NCI-H2171 (cell line): ENCODE measurements at places on chromosomes 2 and 18.

DNA sequence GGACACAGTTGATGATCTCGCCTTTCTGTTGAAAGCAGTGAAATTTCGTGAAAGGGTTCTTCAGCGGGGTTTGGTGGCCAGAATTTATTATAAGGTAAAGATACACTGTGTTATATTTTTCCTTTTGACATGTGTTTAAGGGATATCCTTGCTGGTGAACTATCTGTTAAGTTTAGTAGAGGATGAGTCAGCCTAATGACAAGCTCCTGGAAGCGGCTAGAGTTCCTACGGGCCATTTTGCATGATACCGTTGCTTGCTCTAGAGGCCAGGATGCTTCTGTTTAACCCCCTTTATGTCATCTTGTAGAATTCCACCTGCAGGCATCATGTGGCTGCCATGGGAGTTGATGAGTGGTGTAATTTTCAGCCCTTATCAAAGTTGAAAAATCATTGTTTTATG is 124.8 kb upstream of the BCL2L11 start:
- DNase-seq = no peak

GRCh38 chr18:78207942-78208341 is 771.7 kb upstream of the SALL3 start:
- no peak for DNase-seq

DNA sequence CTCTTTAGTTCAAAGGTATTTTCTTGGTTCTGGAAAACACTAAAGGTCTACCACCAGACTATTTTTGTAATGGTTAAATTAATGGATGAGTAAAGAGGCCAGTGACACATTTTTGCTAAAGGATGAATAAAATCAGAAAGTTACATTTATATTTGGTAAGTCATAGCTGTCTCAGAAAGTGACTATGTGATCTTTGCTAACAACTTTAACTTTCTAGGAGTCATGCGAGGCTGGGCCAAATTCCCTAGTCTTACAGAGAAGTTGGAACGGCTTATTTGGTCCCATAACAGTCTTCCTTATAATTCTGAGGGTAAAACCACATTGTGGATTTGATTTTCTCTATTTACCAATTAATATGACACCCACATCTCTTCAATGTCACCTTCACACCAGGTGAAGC is 198.1 kb downstream of the PDE1A start:
- DNase-seq = no peak

DNA sequence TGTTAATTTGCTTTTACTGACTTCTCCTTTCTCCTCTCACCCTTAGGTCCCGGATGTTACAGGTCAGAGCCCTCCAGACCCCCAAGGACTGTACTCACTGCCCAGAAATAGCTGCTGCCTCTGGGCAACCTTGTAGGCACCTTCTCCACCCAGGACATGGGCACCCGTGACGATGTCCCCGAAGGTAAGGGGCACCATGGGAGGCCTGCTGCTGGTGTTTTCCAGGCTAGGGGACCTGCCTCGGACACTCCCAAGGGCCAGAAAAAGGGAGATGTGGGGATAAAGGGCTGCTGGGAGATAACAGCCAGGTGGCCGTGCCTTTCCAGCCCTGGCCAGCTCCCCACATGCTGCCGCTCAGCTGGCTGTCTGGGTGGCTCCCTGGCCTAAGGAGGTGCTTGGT is 13.6 kb downstream of the TOGARAM2 start:
- no peak for DNase-seq

GRCh38 chr18:37330173-37330572 is 235.4 kb downstream of the CELF4 start:
- DNase-seq = no peak

- DNase-seq = no peak
These were observed 61.2 kb downstream of the BOD1L2 start for GRCh38 chr18:57208047-57208446.

- DNase-seq = no peak
These were observed 21.2 kb downstream of the QPCT start for GRCh38 chr2:37365669-37366068.

DNA sequence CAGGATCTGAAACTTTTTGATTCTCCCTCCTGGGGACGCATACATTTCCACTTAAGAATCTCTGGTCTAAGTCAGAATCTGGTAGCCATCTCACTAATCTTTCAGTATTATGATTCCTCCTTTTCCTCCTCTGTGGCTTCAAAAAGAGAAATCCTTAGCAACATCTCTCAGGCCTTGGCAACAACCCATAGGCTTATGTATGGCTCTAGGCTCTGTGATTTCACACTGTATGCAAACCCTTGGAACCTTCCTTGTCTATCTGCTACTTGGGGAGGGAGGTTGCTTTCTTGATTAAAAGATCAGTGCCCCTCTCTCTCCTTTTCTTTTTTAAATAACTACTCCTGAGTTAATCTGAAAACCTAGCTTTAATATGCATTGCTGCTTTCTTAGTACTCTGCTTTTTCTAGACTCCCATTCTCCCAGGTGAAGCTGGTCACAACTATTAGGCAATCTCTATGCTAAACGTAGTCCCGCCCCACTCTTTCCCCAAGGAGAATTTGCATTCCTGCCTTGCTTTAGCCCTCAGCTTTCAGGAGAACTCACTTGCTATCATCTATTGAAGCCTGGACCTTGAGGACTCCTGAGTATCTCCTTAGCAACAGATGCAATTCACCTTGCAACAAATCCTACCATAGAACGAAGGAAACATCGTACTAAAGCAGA is 72.2 kb upstream of the L3MBTL4 start:
- no peak for DNase-seq

- DNase-seq = no peak
These were observed 587.5 kb downstream of the XIRP2 start for GRCh38 chr2:167475791-167476190.

GRCh38 chr2:217951091-217951490 is 51.7 kb downstream of the TNS1 start:
- DNase-seq = no peak

GRCh38 chr18:37663446-37663845 is 97.8 kb upstream of the CELF4 start:
- no peak for DNase-seq

DNA sequence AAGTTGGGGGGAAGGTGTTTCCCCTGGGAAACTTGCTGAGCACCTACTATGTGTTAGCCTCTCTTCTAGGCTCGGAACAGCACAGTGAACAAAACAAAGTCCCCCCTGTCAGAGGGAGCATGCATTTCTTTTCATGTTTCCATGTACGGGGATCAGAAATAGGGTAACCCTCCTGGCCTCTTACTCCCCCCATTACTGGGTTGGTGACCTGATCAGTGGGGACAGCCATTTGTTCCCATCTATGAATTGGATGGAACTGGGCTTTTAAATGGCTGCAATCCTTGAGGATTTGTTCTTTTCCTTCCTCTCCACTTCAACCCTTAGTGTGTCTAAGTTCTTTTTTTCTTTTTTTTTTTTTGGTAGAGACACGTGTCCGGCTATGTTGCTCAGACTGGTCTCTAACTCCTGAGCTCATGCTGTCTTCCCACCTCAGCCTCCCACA is 13.7 kb downstream of the NCL start:
- no peak for DNase-seq

GRCh38 chr18:76265497-76266235 is 229.4 kb downstream of the ZNF516 start:
- DNase-seq = no peak

DNA sequence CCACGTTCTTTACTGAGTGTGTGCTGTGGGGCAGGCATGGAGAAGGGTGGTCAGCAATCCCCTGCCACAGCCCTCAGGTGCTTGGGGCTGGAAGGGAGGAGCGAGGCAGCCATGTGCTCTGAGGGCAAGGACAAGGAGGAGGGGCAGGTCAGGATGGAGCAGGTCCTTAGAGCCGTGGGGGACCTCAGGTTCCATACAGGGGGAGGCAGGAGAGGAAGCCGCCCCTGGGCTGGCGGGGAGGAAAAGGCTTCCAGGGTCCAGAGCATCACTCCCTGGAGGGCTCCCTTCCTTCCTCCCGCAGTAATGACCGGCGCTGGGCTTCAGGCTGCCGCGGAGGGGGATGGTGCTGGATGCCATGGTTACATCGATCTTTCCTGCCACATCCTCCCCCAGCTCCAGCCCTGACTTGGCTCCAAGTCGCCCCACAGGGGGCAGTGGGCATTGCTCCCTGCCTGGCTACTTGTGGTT is 6.6 kb downstream of the GAREM2 start:
- DNase-seq = no peak

DNA sequence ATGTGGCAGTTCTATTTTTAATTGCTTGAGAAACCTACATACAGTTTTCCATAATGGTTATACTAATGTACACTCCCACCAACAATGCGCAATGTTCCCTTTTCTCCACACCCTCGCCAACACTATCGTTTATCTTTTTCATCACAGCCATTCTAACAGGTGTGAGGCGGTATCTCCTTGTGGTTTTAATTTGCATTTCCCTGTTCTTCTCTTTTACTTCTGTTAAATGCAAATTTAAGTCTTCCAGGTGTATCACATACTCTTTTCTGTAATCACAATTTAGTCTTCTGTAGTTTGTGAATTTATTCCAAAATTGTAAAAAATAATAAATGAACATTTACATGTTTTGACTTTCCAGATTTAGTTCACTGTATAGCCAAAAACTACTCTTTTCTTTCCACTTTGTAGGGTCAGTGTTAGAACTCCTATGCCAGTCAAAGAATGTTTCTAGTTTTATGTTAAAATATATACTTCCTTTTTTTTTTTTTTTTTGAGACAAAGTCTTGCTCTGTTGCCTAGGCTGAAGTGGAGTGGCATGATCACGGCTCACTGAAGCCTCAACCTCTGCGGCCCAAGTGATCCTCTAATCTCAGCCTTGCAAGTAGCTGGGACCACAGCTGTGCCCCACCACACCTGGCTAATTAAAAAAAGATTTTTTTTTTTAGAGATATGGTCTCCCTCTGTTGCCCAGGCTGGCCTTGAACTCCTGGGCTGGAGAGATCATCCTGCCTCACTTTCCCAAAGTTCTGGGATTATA is 15.4 kb upstream of the ACYP2 start:
- no peak for DNase-seq

- DNase-seq = no peak
These were observed 440.8 kb upstream of the MYT1L start for GRCh38 chr2:2771721-2772411.

DNA sequence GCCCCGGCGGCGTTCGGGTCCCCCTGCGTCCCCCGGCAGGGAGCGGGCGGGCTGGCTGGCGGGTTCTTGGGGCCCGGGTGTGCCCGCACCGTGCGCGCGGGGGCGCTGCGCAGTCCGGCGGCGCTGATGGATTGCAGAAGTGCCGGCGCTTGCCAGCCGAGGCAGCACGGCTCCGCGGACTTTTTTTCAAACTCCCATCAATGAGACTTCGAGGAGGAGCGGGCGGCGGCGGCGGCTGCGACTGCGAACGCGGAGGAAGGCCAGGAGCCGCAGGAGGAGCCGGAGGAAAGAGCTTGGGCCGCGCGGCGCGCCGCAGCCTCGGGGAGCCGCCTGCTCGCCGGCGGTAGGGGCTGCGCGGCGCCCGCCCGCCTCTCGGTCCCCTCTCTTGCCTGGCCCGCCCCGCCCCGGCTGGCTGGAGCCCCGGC is at the start of gene GLI2:
Gene GLI2, plus strand, starts transcription at position 123 of the 425 bp plus-strand sequence. CDS start 61,453 bp downstream, outside the sequence.
- DNase-seq = peak; percentile 85

DNA sequence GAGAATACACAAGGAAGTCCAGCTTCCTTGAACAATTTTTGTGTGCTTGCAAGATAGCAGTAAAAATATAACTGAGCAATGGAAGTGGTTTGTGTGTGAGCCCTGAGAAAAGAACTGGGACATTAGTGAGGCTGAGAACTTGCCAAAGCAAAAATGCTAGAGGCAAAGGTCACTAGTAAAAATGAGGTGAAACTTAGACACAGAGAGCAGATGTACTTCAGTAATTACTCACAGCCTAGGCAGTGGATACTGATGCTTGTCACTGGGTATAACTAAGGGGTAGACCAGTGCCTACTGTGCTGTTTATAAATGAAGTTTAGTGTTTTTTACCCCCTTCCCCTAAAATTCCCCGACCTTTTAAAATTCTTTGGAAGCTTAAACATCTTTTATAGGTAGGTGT is 450.1 kb downstream of the LPIN1 start:
- DNase-seq = no peak

GRCh38 chr2:221423210-221423804 is 148.8 kb downstream of the EPHA4 start:
- no peak for DNase-seq

- no peak for DNase-seq
These were observed 681.6 kb upstream of the KLHL29 start for GRCh38 chr2:22703286-22703920.

GRCh38 chr2:184596819-184597411 is 1.4 kb upstream of the ZNF804A start:
- DNase-seq = no peak

DNA sequence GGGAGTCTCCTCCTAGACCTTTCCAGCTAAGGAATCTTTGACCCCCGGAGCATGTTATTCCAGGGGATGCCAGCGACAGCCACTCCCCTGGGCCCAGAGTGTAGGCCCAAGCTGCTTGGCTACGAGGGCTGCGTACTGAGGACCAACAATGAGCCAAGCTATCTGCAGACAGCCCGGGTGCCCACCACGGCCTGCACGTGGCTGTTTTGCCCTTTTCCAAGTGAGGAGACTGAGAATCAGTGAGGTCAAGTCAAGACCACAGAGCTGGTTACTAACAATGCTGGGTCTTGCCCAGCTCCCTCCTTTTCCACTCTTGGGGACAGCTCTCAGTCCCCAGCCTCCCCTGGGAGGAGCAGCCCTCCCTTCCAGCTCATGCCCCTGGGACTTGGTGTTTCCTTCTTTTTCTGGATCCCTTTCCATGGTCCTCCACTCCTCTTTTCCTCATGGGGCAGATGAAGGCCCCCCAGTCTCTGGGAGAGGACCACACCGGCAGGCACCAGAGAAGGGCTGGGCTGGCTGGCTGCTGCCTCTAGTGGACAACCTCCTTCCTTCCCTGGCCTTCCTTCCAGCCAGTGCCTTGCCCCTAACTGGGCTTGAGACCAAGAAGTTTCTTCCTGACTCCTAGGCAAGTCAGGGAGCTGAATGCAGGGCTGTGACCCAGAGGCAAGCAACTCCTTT is 550 bp upstream of the MALL start:
- DNase-seq = no peak

- DNase-seq = no peak
These were observed 47.0 kb downstream of the ARMC9 start for GRCh38 chr2:231245249-231246094.

DNA sequence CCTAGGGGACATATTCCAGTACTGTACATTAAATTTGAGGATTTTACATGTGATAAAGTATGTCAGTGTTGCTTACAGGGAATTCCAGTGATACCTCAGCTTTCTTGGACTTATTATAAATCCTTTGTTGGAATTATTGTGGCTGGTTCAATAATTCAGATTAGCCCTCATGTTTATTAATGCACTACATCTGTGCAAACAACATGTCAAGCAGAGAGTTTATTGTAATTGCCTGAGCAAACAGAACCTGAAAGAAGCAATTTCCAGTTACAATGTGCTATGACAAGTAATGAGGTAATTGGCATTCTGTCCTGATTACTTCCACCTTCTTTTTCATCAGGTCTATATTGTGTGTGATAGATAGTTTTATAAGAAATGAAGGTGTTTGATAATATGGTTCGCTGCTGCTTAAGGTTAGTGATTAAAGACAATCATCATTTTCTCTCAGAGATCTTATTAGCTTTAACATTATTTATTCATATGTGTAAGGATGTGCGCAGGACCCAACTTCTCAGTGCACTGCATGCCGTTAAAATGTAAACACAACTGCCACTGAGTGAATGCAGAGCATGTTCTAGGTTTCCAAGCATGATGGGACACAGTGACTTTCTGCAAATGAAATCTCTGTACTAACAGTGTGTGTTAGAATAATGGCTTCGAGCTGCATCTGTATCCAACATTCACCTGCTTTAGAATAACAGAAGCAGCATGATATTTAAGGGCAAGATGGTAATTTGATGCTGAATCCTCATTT is 973.7 kb upstream of the POU3F3 start:
- no peak for DNase-seq

GRCh38 chr2:46025676-46026075 is 271.5 kb upstream of the EPAS1 start:
- DNase-seq = no peak
